ENCODE measurements at places on chromosomes 11 and 22.

DNA sequence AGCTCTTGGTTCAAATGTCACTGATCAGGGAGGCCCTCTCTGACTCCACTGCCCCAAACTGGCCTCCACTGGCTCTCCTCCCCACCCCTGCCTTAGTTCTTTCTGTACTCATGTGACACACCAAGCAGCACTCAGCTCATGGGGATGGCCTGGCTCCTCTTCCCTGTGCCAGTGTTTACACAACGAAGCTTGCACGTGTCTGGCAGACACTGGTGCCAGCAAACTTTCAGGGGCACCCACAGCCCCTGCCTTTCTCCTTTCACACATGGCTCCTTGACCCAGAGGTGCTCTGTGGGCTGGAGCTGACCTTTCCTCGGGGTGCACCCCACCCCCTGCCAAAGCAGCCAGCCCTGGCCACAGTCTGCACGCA is 37.6 kb upstream of the PARVG start:
- DNase-seq, result no peak

GRCh38 chr11:2294926-2295290 is 6.8 kb downstream of the C11orf21 start:
- no peak for DNase-seq

GRCh38 chr22:45526768-45527360 is 24.2 kb downstream of the FBLN1 start:
- no peak for DNase-seq

DNA sequence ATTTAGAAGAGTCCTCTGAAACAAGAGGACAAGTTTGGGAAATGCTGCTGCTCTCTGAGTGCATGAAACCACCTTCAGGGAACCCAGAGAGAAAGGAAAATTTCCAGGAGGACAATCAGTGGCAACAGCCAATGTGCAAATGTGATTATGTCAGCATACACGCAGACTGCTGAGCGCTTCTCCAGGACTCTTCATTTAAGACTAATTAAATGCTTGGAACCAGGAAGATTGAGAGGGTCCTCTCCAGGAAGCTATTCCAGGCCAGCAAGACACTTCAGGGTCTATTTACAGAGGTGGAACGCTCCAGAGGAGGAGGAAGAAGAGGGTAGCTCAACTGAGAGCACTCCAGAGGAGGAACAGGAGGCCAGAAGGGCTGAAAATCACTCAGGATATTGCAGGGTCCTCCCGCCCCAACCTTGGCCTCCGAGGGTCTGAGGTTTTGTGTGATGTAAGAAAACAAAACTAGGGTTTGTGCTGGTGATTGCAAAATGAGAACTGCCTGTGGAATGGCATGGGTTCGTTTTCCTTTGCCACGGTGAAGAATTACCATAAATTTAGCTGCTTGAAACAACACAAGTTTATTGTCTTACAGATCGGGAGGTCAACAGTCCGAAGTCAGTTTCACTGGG is 14.1 kb upstream of the HTR3A start:
- no peak for DNase-seq

DNA sequence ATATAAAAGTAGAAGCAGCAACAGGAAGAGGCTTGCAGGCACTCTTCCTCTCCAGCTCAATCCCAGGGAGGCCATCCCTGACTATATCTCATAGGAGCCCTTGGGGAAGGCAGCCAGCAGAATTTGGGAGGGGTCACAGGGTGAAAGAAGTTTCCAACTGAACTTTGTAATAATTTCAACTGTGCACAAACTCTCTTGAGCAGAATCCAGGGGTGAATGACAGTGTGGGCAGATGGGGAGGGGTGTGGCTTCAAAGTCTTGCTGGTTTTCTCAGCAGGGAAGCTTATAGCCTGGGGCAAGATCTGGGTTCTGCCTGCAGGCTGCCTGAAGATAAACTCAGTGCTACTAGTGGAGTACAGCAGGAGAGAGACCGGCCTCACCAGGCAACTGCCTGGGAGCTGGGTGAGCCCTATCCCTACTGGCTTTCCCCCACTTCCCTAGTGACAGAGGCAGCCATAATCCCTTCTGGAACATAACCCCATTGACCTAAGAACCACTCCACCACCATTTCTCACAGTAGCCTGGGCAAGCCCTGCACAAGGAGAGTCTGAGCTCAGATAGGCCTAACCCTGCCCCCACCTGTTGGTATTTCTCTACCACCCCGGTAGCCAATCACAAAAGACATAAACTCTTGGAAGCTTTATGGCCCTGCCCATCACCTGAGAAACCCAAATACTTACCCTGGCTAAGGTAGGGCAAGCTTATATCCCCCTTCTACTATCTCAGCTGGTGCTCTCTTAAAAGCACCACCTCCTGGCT is 17.8 kb upstream of the TTC12 start:
- no peak for DNase-seq

DNA sequence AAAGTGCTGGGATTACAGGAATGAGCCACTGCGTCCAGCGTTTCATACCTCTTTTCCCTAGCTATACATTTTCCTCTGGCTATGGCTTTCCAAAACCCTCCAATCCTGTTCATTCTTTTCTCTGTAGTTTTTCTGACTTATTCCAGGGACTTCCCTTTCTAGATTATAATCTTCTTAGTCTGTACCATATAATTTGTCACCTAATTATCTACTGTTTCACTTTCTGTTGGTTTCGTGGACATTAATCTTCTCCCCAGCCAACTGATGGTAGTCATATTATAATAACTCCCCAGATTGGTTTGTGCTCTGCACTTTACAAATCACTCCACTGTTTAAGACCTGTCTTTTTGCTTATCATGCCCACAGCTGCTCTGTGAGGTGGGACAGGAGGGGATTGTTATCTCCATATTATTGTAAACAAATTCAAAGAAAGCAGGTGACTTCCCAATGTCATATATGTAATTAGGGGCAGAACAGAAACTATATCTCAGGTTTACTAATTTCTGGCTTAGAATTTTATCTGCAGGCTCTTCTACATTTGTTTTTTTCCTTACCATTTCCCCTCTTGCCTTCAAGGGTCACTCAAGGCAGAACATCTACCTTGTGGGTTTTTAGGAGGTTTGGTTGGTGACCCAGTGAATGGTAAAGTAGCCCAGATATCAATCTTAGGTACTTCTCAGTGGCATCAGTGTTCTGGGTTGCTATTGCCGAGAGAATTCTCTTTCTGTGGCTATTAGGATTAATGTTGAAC is 23.9 kb downstream of the STIM1 start:
- DNase-seq, result no peak

GRCh38 chr11:131474947-131475346 is 104.5 kb downstream of the NTM start:
- no peak for DNase-seq

DNA sequence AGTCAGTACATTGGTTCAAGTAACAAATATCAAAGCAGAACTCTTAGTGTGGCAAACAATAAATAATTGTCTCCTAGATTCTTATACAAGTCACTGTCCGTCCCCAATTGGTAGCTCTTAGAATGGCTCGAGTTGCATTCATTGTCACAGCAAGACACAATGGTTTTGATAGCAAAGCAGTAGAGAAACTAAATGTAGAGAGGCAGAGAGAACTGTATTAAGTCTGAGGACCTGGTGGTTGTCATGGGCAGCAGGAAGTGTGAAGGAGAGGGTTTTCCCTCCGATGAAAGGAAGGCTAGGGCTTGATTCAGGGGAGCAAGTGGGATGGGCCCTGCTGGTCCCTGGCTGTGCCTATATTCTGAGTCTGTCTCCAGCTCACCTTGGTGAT is 36.6 kb downstream of the RCOR2 start:
- no peak for DNase-seq

GRCh38 chr11:134730561-134731212 is 318.6 kb upstream of the B3GAT1 start:
- DNase-seq, result no peak

Measured in substantia nigra (tissue), 51 donors.